Stimulated activated CD8-positive, alpha-beta memory T cell treated with anti-CD3 and anti-CD28 coated beads, Interleukin-4, amount 100 ng/mL, for 24 hours (primary cell): ENCODE measurements at places on chromosomes 7 and 10.

- DNase-seq = no peak
These were observed 29.4 kb downstream of the RABGEF1 start for GRCh38 chr7:66769833-66770512.

GRCh38 chr7:26090927-26091519, 61.0 kb upstream of the NFE2L3 start:
- DNase-seq = no peak

GRCh38 chr10:103911021-103911459, 6.9 kb downstream of the STN1 start:
- no peak for DNase-seq

- DNase-seq = no peak
These were observed 170.6 kb upstream of the IMMP2L start for GRCh38 chr7:111732923-111733322.

GRCh38 chr10:78079411-78079810, 45.7 kb downstream of the RPS24 start:
- no peak for DNase-seq

DNA sequence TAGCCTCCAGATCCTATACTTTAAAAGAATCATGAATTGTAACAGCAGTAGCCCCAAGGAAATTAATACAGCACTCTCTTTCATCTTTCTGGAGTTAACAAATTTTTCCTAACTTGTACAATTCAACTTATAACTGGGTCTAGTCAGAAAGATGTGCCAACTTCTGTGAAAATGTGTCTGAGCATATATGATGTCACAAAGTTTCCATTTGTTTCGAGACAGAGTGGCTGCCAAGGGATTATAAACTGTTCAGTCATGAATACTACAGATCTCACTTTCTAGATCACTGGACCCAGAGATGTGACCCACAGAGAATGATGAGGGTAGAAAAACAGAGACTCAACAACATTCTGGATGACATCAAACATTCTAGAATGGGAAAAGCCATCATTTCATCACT, 249.2 kb upstream of the PHF14 start:
- DNase-seq = no peak

DNA sequence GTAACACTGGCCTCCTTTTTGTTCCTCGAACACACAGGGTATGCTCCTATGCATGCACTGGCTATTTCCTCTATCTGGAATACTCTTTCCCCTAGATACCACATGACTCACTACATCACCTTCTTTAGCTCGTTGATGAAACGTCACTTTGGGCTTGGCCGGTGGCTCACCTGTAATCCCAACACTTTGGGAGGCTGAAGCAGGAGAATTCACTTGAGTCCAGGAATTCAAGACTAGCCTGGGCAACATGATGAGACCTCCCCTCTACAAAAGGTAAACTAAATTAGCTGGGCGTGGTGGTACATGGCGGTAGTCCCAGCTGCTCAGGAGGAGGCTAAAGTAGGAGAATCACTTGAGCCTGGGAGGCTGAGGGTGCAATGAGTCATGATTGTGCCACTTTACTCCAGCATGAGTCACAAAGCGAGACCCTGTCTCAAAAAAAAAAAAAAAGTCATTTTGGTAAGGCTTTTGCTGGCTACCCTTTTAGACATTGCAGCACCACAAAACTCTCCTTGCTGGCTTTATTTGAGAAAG, 14.5 kb downstream of the ANKIB1 start:
- no peak for DNase-seq

DNA sequence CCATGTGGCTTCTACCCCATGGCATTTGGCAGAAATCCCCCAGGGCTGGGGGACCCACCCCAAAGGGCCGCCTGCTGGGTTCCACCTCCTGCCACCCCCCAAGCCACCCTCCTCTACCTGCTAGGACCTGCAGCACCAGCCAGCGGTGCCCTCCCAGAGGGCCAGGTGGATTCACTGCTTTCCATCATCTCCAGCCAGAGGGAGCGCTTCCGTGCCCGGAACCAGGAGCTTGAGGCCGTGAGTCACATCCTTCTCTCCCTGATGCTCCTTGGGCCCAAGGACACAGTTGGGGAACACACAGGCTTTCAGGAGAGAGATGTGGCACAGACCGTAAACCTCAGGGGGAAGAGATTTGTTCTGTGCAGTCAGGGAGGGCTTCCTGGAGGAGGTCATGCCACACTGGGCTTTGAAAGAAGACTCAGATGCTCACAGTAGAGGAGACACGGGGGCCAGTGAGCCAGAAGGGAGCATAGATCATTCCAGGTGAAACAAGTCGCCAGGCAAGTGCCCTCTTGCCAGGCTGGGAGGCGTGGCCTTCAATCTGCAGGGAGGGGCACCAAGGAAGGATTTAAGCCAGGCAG, 11.5 kb upstream of the SH2B2 start:
- no peak for DNase-seq
